ENCODE measurements at places on chromosomes 4 and X.
A peak's percentile ranks its signal among the peaks of the same experiment; 100 is the strongest.

DNA sequence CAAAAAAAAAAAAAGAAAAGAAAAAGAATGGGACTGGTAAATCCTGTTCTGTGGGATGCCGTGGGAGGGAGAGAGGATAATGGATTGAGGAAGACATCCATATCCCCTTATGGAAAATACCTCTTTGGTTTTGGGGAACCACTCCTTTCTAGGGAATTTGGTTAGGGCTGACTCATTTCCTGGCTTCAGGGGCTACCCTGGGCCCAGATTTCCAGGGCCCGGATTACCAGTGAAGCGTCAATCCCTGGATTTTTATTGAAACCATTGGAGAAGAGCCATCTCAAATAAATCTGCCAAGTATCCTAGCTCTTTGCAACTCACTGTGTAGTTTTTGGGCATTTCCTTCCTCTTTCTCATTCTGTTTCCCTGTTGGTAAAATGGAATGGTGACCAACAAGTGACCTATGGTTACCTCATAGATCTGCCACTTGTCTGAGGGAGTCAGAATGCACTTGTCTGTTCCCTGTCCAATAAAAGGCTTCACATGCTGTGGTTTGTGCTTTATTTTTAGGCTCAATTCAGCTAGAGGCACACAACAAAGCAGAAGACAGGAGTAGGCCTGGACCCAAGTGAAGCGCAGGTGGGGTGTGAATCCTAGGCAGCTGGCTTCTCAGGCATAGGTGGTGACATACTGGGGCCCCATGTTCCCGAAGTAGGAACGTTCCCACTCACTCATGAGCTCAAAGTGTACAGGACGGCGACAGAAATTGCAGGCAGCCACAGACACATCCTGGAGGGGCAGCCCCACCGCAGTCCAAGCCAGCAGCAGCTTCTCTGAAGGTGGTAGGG, 8.6 kb downstream of the APEX2 start:
- peak; percentile 5 for DNase-seq

GRCh38 chr4:80422727-80423404, 87.3 kb downstream of the CFAP299 start:
- DNase-seq: no peak

DNA sequence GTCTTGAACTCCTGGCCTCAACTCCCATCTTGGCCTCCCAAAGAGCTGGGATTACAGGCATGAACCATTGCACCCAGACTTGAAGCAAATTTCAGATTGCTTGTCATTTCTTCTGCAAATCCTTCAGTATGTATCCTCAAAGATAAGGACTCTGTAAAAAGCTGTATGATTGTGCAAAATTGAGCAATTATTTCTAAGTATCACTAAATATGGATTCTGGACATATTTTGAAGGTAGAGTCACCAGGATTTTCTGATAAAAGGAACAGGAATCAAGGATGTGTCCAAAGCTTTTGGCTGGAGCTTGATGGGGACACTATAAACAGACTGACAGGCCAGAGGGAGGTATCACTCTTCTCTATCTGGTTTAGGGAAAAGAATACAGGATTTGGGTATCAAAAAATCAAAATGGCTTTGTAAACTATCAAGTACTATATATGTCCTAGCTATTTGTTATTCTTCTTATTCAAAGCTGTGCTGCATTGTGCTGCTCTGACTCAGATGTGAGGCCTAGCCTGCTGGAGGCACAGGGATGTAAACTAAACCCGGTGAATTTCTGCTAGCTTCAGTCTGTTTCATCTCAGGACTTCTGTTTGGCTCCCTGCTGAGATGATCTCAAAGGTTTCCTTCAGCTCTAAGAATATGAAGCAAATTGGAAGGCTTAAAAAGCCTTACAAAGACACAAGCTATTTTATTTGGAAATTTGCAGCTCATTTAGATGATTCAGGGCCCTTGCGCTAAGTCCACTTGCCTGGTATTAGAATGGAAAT, 8.3 kb downstream of the RPS4X start:
- no peak for DNase-seq

DNA sequence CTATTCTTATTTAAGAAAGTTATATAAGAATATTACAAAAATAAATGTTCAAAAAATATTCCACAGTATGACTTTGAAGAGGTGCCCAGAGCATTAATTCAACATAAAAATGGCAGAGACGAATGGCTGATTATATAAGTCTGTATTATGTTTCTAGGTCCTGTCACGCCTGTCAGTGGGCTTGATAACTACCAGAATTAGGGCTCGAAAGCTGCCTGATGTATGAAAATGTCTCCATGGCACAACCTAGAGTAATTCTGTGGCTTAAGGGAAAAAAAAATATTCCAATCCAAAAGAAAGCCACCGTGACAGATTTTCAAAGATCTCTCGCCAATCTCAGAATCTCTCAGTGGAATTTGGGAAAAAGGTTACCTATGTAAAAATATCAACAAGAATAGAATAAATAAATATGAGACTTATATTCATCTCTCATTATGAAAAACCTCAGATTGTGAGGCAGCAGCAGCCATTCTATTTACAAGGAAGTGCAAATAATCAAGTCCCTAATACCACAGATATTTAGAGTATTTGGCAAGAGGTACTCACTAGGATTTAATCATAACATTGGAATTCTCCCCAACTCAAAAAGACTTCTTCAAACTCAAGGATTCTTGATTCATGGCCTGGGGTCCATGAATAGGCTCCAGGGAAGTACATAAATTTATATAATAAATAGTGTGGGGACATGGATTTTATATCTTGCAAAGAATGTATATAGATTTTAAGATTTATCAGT, 489.1 kb upstream of the INTU start:
- no peak for DNase-seq

DNA sequence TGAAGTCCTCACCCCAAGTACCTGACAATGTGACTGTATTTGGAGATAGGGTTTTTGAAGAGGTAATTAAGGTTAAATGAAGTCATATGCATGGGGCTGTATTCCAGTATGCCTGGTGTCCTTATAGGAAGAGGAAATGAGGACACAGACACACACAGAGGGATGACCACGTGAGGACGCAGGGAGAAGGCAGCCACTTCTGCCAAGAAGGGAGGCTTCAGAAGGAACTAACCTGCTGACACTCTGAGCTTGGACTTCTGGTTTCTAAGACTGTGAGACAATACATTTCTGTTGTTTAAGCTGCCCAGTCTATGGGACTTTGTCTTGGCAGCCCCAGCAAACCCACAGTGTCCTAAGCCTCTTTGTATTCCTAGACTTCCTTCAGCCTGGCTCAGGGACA, 3.0 kb upstream of the SLC2A9 start:
- no peak for DNase-seq

Measured in stimulated activated CD4-positive, alpha-beta T cell treated with anti-CD3 and anti-CD28 coated beads, Interleukin-1b, Interleukin-23, amount 100 ng/mL, for 48 hours (primary cell).